ENCODE measurements at places on chromosomes 2 and 18. TPM values are rescaled to one million over a fixed set of nuclear protein-coding genes. Genes with fewer than 3 reads are reported as not detected.

GRCh38 chr2:97948926-97949325 lies 46.8 kb downstream of the TMEM131 start:
- DNase-seq, result no peak

Gene NTSR2
- not detected for total RNA-seq

Gene PPP1R7
- total RNA-seq, result 32.4 TPM

- DNase-seq, result no peak
Measured at GRCh38 chr2:145985517-145985916, 1465.6 kb upstream of the ZEB2 start.

Gene ATOH8
- total RNA-seq, result not detected

Gene HOXD9
- total RNA-seq, result not detected
